Kasumi-1 (cell line): ENCODE measurements at places on chromosomes 4 and X.

DNA sequence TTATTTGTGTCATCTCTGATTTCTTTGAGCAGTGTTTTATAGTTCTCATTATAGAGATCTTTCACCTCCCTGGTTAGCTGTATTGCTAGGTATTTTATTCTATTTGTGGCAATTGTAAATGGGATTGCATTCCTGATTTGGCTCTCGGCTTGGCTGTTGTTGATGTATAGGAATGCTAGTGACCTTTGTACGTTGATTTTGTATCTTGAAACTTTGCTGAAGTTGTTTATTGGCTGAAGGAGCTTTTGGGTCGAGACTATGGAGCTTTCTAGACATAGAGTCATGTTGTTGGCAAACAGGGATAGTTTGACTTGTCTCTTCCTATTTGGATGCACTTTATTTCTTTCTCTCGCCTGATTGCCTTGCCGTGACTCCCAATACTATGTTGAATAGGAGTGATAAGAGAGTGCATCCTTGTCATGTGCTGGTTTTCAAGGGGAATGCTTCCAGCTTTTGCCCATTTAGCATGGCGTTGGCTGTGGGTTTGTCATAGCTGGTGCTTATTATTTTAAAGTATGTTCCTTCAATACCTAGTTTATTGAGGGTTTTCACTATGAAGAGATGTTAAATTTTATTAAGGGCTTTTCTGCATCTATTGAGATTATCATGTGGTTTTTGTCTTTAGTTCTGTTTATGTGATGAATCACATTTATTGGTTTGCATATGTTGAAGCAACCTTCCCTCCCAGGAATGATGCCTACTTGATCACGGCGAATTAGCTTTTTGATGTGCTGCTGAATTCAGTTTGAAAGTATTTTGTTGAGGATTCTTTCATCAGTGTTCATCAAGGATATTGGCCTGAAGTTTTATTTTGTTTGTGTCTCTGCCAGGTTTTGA lies 72.7 kb upstream of the BOD1L1 start:
- no peak for DNase-seq

GRCh38 chrX:104420907-104421306 lies 145.1 kb upstream of the IL1RAPL2 start:
- no peak for DNase-seq

DNA sequence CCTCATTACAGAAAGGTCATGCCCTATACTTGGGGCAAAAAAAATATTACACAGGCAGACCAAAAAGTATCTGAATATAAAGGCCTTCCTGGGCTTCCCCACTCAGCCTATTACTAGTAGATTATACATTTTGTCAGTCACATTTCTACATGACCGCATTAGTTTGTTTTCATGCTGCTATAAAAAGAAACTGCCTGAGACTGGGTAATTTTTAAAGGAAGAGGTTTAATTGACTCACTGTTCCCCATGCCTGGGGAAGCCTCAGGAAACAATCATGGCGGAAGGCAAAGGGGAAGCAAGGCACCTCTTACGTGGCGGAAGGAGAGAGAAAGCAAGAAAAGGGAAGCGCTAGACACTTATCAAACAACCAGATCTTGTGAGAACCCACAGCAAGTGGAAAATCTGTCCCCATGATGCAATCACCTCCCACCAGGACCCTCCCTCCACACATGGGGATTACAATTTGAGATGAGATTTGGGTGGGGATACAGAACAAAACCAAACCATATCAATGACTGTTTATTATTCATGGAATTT lies 1312.0 kb downstream of the PCDH7 start:
- peak; percentile 93 for DNase-seq

GRCh38 chrX:130079824-130080406 lies 30.4 kb downstream of the ELF4 start:
- DNase-seq: peak; percentile 49
